ENCODE measurements at places on chromosomes 7 and 10. TPM values are rescaled to one million over a fixed set of nuclear protein-coding genes. Genes with fewer than 3 reads are reported as not detected.
A peak's percentile ranks its signal among the peaks of the same experiment; 100 is the strongest.

DNA sequence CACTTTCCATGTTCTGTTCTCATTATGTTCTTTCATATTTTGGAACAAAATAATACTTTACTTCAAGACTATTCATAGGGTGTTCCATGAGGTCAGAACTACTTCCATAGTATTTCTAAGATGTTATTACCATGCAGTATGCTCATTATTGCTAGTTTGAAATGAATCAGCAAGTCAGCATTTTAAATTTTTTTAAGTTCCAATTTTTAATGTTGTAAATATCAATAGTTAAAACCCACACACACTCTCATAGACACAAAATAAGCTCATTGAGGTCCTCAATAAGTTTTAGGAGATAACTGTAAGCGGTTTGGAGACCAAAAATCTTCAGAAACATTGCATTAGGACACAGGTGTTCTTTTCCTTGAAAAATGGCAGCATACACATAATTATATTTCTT lies 550.7 kb downstream of the AUTS2 start:
- no peak for DNase-seq

The LRRC18 gene
- total RNA-seq = not detected

DNA sequence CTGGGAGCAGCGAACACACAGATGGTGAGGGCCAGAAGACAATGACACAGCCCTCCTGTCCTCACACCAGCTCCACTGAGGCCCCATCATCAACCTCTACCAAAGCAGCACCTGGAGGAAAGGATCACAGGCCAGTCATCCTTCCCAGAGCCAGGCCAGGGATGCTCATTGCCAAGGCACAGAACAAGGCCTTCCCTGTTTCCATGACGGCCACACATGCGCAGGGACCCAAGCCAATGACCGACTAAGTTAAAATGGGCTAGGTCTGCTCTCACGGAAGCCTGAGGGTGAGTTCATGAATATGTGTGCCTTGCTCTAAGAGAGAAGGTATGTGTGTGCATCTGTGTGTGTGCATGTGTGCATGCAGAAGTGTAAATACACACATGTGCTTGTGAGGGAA lies 39.6 kb downstream of the COBL start:
- DNase-seq = no peak

DNA sequence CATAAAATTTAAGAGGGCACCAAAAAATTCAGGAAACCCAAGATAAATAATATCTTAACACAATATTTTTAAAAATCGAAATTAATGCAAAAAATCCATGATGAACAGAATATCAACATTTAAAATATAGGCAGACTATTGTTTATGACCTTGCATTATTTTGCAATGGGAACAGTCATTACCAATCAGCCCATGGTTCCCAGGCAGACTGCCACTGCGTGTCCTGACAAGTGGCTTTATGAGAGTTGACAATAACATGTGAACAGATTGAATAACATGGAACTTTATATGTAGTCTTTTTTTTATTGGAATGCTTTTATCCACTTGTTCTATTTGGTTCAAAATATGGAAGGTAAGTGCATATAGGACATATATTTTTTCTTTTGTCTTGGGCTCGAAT lies 3.1 kb upstream of the AVPI1 start:
- DNase-seq = no peak

- DNase-seq = no peak
Measured at GRCh38 chr7:87129332-87129731, 22.9 kb upstream of the DMTF1 start.

DNA sequence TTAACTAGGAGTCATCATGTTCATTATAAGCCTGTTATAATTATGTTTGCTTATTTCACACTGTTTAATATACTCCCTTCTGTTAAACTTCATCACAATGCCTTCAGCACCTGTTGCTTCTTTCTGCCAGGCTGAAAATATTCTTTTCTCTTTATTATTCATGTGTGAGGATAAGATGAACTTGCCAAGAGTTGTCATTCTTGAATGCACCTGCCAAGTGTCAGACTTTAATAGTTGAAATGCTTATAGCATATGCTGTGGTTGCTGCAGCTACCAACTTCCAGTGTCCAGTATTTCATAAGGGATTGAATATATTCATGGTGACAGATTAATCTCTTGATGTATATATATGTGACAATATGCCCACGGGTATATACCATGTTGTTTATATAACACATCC lies 339.2 kb upstream of the MEOX2 start:
- no peak for DNase-seq

GRCh38 chr7:46943996-46944395 lies 637.9 kb downstream of the TNS3 start:
- DNase-seq = no peak

DNA sequence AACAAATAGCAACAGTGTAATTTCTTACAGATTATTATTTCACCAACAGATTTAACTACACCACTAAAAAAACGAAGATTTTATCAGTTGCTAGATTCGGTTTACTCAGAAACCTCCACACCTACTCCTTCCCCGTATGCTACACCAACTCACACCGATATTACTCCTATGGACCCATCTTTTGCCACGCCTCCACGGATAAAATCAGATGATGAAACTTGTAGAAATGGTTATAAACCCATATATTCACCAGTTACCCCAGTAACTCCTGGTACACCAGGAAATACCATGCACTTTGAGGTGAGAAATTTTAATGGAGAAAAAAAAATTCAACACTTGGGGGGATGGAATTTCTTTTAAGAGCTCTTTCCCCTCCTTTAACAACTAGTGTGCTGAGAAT lies 92.5 kb downstream of the KMT2E start:
- no peak for DNase-seq

DNA sequence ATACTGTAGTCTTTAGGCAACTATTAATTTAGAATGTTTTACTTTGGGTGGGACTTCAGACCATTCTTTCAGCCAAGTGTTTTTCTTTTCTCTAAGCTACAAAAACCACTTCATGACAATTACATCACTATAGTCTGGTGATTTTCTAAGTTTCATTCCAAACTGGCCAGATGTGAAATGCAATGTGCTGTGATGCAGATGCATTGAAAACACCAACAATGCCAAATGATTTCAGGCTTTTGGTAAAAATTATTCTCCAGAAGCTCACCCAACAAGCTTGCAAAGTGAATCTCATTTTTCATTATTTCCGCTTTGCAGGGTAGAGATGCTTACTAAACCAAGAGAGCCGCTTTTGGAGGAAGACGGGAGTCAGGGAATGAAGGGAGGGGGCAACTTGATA lies 118.4 kb upstream of the ANK3 start:
- no peak for DNase-seq

The PIK3CG gene
- 2.9 TPM for total RNA-seq

DNA sequence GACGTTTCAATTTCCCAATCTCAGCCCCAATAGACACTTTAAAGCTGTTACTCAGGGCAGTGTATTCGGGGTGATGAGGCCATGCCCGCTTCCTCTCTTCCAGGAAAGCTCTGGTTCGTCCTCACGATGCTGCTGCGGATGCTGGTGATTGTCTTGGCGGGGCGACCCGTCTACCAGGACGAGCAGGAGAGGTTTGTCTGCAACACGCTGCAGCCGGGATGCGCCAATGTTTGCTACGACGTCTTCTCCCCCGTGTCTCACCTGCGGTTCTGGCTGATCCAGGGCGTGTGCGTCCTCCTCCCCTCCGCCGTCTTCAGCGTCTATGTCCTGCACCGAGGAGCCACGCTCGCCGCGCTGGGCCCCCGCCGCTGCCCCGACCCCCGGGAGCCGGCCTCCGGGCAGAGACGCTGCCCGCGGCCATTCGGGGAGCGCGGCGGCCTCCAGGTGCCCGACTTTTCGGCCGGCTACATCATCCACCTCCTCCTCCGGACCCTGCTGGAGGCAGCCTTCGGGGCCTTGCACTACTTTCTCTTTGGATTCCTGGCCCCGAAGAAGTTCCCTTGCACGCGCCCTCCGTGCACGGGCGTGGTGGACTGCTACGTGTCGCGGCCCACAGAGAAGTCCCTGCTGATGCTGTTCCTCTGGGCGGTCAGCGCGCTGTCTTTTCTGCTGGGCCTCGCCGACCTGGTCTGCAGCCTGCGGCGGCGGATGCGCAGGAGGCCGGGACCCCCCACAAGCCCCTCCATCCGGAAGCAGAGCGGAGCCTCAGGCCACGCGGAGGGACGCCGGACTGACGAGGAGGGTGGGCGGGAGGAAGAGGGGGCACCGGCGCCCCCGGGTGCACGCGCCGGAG lies 2.6 kb downstream of the GJD4 start:
- DNase-seq = no peak

DNA sequence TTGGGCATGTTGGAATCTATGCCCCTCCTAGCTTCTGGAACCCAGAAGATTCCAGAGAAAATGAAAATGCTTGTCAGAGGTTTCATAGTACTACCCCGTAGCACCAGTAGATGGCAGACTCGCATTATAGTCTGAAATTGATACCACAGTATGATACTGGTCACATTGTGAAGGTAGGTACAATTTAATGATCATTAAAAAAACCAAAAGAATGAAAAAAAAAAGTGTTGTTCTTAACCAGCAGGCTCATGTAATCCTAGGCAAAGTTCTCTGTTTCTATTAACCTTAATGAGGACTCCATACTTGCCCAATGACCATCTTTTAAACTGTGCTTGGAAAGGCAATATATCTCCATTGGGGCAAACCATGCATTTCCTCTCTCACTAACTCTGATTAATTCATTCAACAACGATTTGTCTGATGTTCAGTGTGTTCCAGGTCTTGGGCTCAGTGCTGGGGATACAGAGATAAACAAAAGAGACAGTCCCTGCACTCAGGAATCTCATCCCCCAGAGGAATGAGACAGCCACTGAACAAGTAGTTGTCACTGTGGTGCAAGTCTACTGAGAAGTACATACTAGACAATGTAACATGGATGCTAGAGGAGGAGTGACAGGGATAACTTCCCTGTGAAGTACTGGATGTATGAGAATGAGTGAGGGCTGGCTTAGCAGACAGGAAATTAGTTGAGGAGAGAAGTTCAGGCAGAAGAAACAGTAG lies 223.5 kb upstream of the PHYHIPL start:
- peak; percentile 69 for DNase-seq

GRCh38 chr7:121126801-121127534 lies 138.5 kb downstream of the CPED1 start:
- peak; percentile 53 for DNase-seq

DNA sequence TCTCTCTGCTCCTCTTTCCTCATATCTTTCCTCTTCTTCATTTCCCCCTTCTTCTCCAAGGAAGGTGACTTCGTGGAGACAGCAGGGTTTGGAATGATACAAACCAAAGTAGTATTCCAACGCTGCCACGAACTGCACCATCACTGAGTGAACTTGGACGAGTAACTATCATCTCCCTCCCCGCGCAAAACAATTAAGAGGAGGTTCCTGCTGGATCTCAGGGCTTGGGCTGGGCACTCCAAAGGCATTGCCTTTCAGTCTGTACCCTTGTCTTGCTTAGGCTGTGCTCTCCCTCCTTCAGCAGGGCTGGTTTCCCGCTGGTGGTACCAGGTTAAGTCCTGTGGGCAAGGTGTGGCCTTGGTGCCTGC lies 790 bp upstream of the PITX3 start:
- DNase-seq = no peak

DNA sequence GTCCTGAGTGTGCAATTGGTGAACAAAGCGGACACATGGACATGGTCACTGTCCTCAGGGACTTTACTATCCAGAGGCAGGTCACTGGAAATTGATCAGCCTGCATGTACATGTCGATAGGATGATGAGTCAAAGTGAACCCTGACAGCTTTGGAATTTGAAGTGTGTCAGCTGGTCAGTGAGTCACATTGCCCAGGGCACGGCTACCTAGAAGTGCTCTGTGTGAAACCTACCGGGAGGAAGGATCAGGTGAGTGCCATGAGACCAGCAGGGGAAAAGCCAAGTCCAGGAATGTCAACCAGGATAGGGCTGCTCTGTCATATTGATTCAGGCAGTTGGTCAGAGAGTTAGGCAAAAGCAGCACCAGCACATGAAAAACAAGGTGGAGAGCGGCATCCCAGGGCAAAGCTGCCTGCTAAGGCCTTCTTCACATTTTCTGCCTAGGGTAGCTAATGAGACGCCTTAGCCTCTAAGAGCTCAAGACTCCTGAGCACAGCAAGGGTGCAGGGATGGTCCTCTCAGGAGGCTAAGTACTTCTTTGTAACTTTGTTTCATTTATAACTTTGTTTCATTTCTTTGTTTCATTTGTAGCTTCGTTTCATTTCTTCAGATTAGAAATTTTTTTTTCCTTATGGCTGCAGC lies 19.4 kb upstream of the PDCD4 start:
- peak; percentile 29 for DNase-seq

The FZD8 gene
- total RNA-seq = 1.1 TPM

The PSMA2 gene
- 63.4 TPM for total RNA-seq

The RSPH10B gene
- 4.4 TPM for total RNA-seq

- no peak for DNase-seq
Measured at GRCh38 chr7:78311181-78311580, 512.6 kb downstream of the PHTF2 start.

DNA sequence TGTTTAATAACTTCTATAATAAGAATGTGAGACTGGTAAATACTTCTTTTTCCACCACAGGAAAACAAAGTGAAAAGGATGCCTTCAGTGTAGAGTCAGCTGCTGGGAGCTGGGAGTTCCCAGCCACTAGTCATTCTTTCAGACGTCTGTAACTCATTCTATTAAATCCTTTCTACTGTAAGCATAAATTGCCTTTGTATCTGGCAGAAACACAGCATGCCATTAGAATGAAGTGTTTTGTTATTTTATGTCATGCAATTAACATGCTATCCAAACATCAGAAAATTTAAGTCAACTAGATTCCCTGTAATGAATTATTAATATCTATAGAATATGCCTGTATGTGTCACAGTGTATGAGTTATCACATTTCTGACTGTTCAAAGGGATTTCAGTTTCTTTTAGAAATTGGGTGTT lies 14.3 kb downstream of the BPGM start:
- DNase-seq = no peak

- DNase-seq = no peak
Measured at GRCh38 chr10:75755528-75755927, 324.1 kb downstream of the LRMDA start.

- no peak for DNase-seq
Measured at GRCh38 chr10:86436963-86437362, 70.4 kb upstream of the GRID1 start.

GRCh38 chr7:66859339-66859738 lies 61.7 kb upstream of the TMEM248 start:
- no peak for DNase-seq

GRCh38 chr10:61319386-61320256 lies 133.6 kb downstream of the TMEM26 start:
- DNase-seq = no peak

The PNLIPRP1 gene
- total RNA-seq = not detected

DNA sequence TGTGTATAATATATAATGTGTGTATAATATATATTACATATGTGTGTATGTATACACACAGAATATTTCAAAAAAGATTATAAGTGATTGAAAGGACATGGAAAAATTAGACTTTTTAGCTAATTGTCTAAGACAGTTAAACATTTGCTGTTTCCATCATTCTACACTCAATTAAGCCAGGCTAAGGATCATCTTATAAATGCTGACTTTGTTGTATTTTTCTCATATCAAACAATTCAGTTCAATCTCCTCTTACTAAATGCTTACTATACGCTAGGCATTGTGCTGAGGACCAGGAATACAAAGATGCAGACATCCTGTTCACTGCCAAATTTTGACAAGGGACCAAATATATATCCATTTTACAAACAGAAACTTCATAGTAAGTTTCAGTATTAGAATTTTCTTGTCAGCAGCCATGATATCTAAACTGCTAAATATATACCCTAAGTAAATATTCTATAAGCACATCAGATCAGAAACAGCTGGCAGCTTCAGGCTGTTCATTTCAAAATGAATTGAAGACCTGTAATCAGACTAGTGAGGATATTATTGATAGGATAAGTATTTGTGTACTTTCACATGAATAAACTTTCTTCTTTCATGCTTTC lies 10.3 kb upstream of the LRRN3 start:
- no peak for DNase-seq

All from HT-29 (cell line).